Inflammatory macrophage treated with lipopolysaccharide for 1 hour (primary cell): ENCODE measurements at places on chromosomes 5 and 9.
A peak's percentile ranks its signal among the peaks of the same experiment; 100 is the strongest.

- DNase-seq, result no peak
Measured at GRCh38 chr9:38018958-38019602, 49.9 kb downstream of the SHB start.

GRCh38 chr5:53249529-53250200 lies 140.1 kb upstream of the MOCS2 start:
- no peak for DNase-seq

DNA sequence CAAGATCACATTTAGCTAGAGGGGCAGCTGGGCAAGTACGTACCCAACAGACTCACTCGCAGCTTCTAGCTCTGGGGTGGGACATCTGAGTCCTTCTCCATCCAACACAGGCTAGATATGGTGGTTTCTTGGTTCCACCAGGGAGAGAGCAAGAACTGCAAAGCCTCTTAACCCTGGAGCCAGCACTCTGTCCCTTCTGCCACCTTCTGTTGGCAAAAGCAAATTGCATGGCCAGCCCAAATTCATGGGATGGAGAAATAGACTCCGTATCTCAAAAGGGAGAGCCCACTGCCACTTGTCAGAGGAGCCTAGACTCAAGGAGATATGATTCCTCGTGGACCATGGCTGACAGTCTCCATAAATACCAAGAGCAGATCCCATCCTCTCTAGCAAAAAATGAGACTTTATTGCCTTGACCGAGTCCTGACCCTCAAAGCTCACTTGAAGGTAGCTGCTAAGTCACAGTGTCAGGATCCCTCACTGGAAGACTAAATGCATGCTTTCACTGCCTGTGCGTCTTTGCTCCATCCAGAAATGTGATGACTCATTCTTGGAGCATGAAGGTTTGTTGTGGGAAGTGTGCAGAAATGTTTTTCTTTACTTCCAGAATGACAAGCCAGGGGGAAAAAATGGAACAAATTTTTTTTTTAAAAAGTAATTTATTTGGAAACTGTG lies 28.8 kb upstream of the ROR2 start:
- DNase-seq, result no peak

DNA sequence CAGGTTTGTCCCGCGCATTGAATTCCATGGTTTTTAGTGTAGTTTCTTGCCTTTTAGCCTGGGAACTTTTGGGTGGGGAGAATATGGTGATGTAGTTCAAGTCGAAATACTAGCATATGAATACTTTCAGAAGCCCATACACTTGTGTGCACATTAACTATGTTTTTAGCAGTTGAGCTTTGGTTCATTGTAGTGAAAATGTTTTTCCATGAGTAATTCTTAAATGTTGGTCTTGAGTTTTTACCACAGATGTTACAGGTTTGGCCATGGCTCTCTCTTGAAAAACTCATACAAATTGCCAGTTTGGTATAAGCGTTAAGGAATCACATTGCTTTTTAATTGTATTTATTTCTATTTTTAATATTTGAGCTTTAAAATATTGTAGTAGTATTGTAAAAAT lies 45.6 kb downstream of the TRIO start:
- DNase-seq, result no peak

DNA sequence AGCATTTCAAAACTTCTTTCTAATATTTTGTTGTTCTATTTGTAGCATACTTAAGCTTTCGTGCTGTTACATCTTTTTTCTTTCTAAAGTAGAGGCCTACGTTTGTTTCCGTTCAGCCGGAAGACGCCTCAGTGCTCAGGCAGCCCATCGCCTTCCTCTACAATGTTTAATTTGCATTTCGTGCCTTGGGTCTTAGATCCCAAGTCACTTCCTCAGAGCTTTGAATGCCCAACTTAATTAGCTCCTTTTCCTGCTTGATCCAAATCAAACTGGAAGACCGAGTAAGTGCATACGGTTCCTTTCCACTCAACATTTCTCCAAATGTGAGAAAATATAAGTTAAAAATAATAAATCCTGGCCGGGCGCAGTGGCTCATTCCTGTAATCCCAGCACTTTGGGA lies 43.2 kb downstream of the MRPL36 start:
- no peak for DNase-seq

DNA sequence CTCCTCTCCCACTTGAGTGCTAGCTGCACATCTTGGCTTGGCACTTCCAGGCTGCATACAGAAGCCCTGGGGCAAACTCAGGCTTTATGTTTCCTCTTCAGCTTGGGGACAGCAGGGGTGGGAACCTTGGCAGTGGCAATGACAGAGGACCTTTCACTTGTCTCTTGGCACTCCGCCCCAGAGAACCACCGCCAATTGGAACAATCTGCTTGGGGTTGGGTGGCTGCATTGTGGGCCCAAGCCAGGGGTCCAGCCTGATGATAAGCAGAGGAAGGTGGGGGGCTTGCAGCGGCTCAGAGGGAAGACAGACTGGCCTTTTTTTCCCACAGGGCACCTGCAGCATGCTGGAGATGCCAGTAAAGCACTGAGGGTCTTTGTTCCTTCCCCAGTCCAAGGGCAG lies 179.0 kb upstream of the NMUR2 start:
- no peak for DNase-seq

GRCh38 chr9:126532019-126532462 lies 81.7 kb upstream of the LMX1B start:
- no peak for DNase-seq

GRCh38 chr5:72543811-72544210 lies 36.6 kb upstream of the ZNF366 start:
- no peak for DNase-seq

- no peak for DNase-seq
Measured at GRCh38 chr5:117945258-117945657, 1043.1 kb downstream of the DTWD2 start.

DNA sequence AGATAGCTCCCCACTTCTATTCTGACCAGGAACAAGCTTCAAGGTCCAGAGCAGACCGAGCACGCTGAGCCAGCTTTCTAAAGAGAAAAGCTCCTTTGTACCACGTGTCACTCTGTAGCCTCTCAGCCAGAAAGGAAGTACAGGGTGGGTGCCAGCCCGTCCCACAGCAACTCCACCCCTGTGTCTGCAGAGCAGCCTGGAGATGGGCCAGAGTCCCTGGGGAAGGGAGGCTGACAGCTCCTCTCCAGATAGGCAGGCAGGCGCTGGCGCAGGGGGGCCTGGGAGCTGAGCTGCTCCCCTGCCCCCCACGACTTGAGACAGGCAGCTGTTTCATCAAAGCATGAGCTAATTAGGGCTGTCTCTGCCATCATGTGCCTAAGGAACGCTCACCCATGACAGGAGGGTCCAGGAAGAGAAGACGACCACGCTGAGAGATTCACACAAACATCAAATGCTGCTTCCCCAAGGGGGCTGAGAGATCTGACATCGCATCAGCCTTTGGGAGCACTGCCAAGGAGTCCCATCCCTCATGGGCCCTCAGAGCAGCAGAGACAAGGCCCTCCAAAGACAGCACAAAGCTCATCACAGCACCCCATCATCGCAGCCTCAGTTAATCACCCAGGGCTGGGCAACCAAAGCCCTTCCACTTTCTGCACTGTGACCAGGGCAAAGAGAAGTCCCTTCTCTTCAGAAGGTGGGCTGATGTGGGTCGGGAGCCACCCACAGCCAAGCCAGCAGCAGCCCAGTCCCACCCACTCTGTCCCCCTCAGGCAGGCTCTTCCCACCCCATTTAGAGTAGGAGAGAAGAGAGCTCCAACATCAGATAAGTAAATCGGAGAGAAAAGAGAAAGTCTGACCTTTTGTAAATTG lies 78.5 kb upstream of the LRRTM2 start:
- DNase-seq, result peak; percentile 49

DNA sequence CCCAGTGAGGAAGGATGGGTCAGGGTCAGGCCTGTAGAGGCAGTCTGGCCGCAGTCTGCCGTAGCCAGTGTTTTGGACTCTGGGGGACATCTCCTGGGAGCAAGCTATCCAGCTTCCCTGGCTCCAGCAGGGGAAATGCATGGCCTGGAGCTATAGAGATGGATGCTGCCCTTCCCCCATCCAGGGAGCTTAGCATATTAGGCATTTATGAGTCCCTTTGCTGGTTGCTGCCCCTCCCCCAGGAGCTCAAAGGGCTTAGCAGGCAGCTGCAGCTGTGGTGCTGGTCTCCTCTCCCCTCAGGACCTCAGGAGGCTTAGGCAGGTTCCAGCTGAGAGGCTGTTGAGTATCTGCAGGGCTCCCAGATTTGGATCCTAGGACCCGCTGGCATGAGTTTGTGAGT lies 1158.7 kb downstream of the DTWD2 start:
- no peak for DNase-seq

GRCh38 chr9:33426843-33427293 lies 20.5 kb downstream of the AQP3 start:
- no peak for DNase-seq
